ENCODE measurements at places on chromosomes 11 and 22.

DNA sequence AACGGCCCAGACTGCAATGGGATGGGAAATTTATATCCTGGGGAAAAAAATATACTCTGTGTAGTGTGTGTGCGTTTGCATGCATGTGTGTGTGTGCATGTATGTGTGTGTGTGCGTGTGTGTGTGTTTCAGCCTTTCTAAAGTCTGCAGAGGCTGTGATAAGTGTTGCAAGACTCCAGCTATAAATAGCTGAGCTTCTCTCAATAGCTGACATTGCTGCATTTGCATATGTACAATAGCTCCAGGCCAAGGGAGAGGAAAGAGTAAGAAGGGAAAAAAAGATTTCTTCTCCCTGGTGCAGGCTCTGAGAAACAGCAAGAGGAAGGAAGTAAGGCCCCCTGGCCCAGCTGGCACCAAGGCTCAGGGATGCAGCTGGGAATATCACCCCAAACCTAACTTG, 483.0 kb downstream of the MN1 start:
- no peak for DNase-seq

DNA sequence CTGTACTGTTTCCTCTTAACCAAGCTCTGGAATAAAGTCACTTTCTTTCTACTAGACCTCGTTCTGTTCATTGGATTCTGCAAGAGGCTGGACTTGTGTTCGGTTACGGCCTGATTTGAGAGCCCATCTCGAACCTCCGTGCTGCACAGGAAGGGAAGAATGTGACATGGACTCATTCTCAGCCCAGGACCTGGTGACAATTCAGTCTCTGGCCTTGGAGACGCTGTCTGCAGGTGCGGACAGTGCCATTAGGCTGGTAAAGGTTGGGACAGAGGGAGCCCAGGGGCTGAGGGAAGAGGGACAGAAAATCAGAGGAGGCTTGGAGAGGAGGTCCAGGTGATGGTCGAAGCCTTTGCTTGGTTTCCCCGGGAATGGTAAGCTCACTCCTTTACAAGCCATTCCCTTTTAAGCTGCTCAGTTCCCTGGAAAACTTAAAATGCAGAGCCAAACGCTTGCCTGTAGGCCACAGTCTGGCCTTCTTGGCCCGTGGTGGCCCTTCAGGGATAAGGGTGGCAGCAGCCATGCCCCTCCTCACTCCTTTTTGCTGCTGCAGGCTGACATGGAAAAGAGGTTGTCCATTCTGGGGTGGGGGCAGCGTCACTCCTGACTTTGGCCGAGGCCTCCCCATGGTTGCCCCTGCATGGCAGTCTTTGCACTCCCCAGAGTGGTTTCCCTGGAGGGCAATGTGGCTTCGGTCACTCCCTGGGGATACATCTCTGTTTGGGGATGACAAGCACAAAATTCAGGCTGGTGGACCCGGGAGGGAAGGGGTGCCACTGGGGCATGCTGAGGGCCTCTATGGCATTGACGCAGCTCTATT, 52.3 kb downstream of the SHISAL1 start:
- no peak for DNase-seq

DNA sequence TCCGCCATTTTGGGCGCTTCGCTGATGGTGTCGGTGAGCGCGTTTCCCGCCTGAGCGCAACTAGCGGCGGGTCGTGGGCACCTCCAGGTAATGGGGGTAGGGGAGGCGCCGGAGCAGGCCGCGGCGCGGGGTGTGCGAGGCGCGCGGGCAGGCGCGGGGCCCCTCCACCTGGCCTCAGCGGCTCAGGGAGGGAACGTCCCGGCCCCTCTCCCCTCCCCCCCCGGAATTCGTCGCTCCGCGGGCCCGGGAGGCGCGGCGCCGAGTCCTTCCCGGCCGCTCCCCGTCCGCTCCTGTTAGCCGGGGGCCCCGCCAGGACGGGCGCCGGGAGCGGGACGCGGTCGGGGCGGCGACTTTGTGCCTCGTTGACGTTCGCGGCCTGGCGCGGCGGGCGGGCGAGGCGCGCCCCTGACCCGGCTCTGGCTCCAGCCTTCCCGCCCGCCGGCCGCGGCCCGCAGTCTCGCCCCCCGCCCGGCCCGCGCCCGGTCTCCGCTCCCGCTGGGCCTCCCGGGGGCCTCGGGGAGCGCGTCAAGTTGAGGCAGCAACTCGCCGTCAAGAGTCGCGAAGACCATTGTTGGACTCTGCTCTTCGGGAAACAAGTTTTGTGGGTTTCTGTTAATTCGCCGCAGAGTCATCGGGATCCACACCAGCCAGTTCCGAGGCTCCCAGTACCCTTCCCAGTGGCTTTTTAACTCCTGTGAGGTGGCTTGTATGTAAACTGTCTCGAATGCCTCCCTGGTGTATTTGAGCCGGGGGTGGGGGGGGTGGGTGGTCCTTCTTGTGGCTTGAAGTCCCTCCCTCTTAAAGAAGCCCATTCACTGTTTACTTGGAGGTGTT, at the start of gene PPP6R3:
PPP6R3 (plus strand) TSS at position 12 of the 834 bp plus-strand sequence. CDS start 76,913 bp downstream, outside the sequence.
- DNase-seq: no peak

GRCh38 chr11:727281-727701, 20.0 kb upstream of the TALDO1 start:
- peak; percentile 71 for DNase-seq

GRCh38 chr11:109236188-109236587, 185.8 kb upstream of the C11orf87 start:
- DNase-seq: no peak

DNA sequence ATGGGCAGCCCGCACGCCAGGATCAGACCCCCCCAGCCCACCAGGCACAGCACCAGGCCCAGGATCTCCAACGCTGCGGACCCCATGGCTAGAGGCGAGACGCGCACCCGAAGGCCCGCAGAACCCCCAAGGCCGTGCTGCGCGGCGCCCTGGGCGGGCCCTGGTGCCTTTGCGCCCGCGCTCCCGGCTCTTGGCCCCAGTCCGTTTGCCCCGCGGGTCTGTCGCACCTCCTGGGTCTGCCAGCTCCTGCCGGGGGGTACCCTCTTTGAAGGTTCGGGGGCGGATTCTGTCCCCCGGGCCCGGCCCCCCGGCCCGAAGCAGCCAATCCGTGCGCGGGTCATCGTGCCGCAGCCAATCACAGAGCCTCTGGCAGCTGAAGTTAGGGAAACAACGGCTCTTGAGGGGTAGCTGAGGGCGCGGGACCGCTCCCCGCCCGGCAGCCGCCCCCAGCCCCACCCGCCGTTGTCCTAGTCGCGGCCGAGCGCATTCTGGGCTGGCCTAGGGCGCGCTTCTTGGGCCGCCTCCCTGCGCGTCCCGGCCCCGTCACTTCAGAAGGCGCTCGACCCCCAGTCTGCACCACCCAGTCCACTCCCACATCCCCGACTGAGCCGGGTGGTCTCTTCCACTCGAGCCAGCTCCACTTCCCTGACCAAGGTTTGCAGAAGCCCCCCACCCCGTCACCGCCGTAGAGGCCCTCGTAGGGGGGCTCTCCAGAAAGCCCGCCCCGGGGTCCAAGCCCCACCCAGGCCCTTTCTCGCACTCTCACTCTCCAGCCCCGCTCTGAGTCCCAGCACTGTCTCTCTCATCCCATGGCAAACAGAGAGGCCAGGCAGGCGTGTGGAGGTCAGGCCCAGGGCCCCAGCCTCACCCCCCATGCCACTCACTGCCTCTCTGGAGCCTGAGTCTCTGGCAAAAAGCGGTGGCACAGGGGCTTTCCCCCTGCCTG, at the start of gene CLDN5:
CLDN5 (minus strand) TSS at position 241 of the 946 bp plus-strand sequence; CDS start at position 86, 155 bp downstream.
- DNase-seq: no peak

DNA sequence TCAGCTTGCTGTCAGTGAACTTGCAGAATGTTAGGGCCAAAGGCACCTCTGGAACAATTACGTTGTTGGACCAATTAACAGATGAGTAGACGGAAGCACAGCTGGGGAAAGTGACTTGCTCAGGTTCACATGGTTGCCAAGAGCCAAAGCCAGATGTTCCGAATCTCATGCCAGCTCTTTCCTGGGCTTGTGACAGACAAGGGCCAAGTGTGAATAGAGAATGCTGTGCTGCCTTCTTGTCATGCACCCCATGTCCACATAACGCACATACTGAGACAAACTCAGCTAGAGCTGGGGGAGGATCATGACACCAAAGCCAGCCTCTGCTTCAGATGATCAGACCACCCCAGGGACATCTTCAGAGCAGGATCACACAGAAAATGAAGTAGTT, 616.3 kb downstream of the INSC start:
- no peak for DNase-seq

DNA sequence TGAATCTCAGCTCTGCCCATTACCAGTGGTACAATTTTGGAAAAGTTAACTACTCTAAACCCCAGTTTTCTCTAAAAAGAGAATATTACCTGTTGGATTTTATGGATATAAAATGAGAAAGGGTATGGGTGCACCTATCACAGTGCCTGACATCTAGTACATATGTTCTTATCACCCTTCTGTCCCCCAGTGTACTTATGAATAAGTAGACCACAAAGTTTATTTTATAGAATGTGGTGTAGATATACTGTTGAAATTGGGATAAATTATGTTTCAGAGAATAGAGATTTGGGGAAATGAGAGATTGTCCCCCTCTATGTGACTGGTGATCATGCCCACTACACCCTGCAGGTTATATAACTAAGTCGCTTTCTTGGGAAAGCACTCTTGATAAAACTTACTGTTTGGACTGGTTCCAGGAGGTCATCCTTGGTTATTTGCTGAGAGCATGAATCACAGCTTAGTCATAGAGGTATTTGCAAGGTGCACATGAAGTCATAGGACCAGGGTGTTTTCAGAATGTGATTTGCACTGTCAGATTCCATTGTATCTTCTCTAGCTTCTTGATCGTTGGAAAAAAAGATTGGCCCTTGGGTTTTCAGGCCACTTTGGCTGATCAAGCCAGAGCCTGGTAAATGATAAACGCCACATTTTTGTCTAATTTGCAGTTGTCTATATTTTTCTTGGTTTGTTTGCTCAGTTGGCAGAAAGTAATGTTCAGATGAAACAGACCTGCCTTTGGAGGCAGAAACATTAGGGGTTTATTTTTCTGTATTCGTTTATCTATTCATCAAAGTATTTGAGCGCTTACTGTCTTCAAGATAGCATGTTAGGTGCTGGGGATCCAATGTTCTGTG, 21.3 kb downstream of the STX3 start:
- peak; percentile 57 for DNase-seq

- DNase-seq: no peak
These were observed 181.5 kb downstream of the MAML2 start for GRCh38 chr11:96161307-96162089.
